ENCODE measurements at places on chromosomes 4 and X.

DNA sequence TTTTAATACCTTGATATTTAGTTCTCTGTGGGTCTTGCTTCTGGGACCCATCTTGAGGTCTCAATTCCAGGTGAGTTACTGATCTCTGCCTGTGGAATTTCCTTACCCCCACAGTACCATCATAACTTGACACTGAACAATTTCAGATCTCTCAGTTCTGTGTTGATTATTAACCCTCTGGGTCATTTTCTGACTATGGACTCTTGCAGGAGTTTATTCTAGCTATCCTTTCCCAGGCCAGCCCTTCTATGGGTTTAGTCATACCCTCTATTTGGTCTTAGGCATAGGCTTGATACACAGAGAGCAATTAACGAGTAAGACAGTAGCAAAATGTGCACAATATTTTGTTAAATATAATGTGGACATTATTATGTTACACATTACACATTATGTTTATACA is 3.7 kb upstream of the SPARCL1 start:
- DNase-seq, result no peak

DNA sequence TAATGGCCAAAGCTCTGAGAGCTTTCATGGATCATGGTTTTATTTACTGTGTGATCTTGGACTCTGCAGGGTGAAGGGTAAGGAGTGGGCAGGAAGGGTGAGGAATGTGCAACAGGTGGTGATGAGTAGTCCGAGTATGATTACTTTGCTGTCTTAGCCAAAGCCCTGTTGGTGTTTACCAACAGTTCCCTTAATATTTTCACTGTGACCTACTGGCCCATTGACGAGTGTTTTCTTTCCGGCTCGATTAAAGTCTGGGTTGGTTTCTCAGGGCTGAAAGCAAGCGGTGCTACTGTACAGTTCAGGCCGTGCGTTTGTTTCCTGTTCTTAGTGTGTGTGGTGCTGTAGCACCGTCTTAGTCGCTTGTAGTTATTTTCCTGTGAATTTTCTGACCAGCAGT is 2.6 kb downstream of the ARHGAP24 start:
- DNase-seq, result no peak

DNA sequence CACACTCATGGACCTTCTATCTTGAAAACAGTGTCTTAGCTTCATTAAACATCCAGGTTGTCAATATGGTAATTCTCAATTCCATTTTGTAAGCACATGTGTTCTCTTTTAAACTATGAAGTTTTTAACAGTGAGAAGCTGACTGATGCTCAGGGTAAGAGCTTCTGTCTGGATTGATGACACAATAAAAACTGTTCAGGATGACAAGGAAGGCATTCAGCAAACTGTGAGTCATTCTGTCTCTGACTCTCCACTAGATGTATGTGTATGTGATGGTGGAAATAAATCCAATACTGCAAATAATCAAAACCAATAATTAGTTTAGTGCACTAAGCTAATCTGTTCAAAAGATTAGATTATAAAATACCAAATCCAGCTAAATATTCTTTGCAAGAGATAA is 115.3 kb upstream of the ARX start:
- DNase-seq, result no peak

DNA sequence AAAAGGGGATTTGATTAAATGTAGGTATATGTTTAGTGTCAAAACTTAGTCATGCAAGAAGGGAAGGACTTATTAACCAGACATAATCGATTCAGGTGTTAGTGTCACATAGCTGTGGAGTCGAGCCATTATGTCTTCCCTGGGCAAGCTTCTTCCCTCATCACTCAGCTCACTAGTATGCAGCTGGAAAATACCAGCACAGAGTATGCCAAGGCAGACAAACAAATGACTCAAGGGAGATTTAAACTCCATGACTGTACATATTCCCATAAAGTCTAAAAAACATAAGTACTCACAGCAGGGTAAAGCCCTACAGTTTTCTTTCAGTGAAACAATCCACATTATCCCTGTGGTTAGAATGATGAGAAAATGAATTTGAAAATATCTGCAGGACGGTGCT is 304.5 kb downstream of the CBLL2 start:
- DNase-seq, result no peak

DNA sequence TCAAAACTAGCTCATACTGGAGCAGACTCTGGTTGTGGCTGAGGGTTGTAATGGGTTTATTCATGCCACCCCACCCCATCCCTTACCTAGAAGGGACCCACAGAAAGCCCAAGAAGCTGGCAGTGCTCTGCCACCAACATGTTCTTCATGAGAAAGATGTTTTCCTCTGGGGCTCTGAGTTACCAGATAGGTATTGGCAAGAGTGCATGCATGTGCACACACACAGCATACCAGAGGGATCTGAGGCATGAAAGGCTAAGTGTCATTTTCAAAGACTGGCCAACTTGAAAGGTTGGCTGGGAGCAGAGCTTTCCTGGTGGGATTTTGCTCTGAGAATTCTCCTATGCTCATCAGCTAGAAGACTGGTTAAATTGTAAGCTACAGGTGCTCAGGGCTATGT is 65.2 kb downstream of the PHOX2B start:
- no peak for DNase-seq

GRCh38 chrX:48816014-48816810 is 10.1 kb upstream of the ERAS start:
- DNase-seq, result no peak

- DNase-seq, result peak; percentile 65
Observed at GRCh38 chr4:37601531-37601930, 84.6 kb downstream of the RELL1 start.

GRCh38 chr4:3340700-3341083 is 47.9 kb downstream of the RGS12 start:
- DNase-seq, result no peak

DNA sequence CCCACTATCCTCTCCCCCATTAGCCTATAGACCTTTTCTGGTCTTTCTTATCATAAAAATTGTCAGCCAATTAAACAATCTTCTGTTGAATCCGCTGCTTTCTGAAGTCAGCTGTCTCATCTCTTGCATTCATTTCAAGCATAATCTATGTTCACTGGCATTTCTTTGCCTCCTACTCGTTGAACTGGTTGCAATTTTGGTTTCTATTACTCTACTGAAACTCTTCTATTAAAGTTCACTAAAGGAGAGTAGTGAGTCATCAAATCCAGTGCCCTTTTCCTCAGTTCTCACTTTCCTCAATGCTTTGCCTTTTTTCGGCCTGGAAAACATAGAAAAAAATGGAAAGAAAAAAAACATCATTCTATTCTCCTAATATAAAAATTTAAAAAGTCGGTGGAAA is 23.9 kb upstream of the CXCL13 start:
- no peak for DNase-seq

- DNase-seq, result no peak
Observed at GRCh38 chrX:10926891-10927290, 184.2 kb upstream of the HCCS start.

GRCh38 chr4:24024605-24025004 is 134.8 kb upstream of the PPARGC1A start:
- DNase-seq, result no peak

- no peak for DNase-seq
Observed at GRCh38 chr4:145815626-145816025, 123.0 kb downstream of the ZNF827 start.

GRCh38 chr4:112448306-112449132 is 67.5 kb downstream of the NEUROG2 start:
- DNase-seq, result no peak

DNA sequence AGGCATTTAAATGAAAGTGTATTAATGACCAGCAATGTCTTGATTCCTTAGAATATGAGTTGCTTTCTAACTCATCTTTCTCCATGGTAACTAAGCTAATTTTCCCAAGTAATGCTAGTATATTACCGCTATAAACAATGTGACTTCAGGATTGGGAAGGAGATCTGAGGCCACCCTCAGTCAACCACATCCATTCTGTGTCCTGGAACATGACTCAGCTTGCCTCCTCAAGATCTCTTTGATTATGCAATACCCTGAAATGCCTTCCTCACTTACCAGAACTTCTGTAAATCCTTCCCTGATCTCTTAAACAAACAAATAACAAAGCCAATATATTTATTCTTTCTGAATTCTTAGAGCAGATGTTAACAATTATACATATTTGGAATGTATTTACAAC is 1495.5 kb downstream of the PCDH18 start:
- no peak for DNase-seq

DNA sequence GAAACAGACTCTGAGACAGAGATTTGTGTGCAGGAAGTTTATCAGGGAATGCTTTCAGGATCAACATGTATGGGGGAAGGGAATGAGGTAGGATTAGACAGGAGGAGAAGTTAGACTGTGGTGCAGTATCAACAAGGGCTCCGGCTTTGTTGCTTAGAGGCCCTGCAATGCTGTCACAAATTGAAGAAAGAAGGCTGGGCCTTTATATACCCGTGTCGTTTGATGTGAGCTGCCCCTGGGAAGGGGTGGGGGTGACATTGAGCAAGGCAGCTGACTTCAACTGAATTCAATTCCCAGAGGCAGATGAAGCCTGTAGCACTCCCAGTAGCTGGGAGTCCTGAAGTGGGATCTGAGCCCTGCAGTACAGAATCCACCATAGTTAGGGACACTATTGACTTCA is 29.5 kb upstream of the USP9X start:
- DNase-seq, result no peak

DNA sequence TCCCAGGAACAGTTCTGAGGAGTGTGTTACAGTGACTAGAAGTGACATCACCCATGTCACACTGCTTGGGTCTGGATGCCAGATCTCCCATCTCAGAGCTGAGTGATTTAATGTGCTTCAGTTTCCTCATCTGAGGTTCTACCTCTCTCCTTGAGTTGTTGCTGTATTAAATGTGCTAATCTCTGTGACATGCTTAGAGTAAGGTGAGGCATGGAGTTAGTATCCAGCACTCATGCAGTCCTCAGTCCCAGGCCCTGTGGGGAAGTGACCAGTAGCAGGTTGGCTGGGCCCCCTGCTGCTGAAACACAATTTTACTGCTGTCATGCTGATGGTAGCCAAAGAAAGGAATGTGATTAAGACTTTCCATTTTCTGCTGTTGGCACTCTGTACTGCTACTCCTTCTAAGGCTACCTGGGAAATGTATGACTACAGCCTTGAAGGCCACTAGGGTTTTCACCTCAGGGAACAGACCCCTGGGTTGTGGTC is 639.6 kb downstream of the MID1IP1 start:
- no peak for DNase-seq

- DNase-seq, result no peak
Observed at GRCh38 chr4:1777822-1778641, 15.1 kb upstream of the FGFR3 start.

GRCh38 chr4:82517043-82517442 is 44.7 kb downstream of the TMEM150C start:
- DNase-seq, result no peak

DNA sequence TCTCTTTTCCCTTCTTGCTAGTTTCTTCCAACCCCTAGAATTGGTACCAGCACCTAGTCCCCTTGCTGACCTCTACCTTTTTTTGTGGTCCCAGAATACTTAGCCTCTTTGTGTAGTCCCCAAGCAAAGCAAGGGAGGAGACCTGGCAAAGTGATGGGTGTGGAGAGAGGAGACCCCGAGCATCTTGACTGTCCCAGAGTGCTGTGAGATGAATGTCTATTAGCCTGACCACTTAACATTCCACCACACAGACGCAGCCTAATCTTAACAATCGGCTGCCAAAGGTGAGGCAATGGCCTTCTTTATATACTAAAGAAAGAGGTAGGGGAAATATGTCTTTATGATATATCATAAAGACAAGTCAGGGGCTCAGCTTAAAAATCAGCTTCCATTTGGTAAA is 55.9 kb downstream of the TRIM2 start:
- no peak for DNase-seq

DNA sequence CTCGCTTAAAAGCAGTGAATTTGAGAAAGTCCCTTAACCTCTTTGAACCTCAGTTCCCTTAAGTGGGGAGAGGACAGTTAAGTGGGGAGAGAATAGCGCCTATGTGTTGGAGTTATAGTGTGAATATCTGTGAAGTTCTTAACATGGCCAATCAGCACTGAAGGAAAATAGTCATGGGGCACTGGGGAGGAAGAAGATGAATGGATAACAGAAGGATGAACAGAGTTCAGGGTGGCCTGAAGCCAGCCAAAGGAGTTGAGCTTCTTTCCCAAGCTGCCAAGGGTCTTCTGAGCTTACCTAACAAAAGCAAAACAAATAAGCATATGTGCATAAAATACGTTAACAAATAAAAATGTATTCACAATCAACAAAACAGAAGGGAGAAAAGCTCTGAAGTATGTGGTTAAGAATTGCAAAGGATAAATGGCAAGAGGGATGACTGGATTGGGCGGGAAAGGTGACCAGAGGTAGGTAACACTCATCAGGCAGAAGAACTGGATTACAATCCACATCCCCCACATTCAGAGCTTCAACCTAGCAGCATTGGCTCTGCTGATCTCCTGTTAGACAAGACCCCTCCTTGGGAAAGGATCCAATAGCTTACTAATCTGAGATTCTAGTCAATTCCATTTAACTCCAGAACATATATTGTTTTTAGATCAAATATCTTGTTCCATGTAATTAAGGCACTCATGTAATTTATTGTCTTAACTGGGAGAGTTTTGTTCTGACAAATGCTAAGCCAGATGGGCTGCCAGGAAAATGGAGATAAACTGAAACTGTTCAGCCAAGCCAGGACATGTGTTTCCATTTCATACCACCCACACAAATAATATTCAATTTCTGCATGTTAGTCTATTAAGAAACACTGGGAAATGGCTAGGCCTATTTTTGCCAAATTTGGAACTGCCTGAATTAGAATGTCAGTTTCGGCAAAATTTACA is 221.2 kb downstream of the LDB2 start:
- DNase-seq, result no peak

DNA sequence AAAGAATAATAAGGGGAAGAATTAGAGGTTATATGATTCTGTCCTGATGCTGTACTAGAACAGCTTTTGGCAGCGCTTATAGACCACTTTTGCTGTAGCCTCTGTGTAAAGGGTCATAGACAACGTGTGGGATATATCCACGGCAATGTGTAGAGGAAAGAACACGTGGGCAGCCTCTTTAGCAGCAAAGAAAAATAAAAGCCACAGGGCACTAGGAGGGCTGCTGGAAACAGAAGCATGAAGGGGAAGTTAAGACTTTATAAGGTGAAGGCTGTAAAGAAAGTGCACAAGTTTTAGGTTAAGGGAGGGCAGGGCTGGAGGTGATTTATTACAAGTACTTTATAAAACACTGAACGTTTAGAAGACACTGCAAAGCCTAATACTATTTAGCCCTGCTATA is 20.1 kb upstream of the PHEX start:
- DNase-seq, result no peak

GRCh38 chr4:26217961-26218676 is 102.7 kb upstream of the RBPJ start:
- DNase-seq, result no peak

GRCh38 chrX:154051201-154051810 is 31.6 kb upstream of the IRAK1 start:
- peak; percentile 23 for DNase-seq

Measured in T-helper 1 cell (primary cell).